Activated CD4-positive, alpha-beta T cell treated with anti-CD3 and anti-CD28 coated beads, Interleukin-2, amount 50 U/mL, for 48 hours (primary cell): ENCODE measurements at places on chromosomes 12 and 14.

- peak; percentile 20 for DNase-seq
Observed at GRCh38 chr12:120677765-120678473, 9.0 kb upstream of the MLEC start.

DNA sequence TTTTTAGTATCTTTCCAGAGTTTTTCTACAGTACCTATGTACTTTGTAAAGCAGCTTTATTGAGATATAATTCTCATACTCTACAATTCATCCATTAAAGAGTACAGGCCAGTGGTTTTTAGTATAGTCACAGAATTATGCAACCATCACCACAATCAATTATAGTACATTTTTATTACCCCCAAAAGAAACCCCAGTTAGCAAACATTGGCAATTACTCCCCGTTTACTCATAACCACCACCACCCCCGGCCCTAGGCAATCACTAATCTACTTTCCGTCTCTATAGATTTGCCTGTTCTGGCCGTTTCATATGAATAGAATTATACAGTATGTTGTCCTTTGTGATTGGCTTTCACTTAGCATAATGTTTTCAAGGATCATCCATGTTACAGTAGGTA is 119.8 kb downstream of the KICS2 start:
- no peak for DNase-seq

DNA sequence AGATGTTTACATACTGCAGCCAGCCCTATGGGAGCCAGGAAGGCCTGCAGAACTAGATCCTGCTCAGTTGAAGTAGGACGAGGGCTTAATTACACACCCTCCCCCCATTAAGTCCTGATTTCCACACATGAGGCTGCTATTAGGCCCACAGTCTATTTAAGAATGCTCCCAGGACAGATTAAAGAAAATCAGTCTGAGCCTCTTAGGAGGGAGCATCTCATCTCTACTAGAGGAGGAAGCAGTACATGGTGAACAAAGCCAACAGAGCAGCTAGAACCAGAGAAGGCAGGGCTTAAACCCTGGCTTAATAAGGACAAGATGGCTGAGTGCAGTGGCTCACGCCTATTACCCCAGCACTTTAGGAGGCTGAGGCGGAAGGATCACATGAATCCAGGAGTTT is 55.8 kb upstream of the ARHGAP5 start:
- DNase-seq, result no peak

GRCh38 chr14:105249182-105250007 is 1.1 kb downstream of the BTBD6 start:
- DNase-seq, result no peak

GRCh38 chr14:88668448-88669116 is 105.7 kb downstream of the ZC3H14 start:
- DNase-seq, result no peak

DNA sequence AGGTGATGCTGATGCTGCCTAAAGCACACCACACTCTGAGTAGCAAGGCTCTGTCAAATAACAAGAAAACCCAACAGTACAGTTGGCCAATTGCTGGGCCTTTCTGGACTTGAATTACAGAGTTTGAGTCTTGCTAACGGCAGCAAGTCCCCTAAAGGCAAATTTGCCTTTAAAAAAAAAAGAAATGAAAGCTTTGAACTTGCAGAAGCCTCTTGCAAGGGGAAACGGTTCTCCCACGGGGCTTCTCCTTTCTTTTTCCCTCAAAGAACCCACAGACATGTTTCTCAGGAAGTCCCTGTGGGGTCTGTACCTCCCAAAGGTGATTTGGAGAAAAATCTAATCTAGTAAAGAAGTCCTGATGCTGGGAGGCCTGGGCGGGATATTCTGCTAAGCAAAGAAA is 191.3 kb upstream of the MYL2 start:
- no peak for DNase-seq

DNA sequence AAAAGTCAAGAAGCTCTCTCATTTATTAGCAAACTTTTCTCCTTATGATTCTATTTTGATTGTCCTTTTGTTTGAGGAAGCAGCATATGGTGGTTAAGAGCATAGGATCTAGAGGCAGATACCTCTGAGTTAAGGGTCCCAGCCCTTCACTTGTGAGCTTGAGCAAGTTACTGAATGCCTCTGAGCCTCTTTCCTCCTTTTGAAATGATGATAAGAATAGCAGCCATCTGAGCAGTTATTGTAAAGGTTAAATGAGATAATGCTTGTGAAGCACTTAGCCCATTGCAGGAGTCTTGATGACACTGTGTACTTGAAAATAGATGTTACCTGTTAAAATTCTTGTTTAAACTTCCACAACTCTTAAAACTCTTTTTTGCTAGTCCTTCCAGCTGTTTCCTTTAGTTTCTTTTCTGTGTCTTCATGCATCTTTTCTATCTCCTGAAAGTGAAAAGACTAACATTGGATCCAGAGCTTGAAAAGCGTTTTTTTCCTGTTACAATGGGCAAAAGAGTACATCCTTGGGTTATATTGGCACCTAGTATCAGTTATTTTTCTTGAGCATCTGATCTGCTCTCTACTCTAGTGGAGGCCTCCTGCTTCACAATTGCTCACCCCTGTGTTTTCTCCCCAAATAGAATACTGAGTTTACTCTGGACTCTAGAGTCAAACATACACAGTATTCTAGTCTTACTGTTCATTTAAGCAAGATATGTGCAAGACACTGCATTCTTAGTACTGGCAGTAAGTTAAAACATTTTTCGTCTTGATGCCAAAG is 3.1 kb downstream of the HIF1A start:
- no peak for DNase-seq

DNA sequence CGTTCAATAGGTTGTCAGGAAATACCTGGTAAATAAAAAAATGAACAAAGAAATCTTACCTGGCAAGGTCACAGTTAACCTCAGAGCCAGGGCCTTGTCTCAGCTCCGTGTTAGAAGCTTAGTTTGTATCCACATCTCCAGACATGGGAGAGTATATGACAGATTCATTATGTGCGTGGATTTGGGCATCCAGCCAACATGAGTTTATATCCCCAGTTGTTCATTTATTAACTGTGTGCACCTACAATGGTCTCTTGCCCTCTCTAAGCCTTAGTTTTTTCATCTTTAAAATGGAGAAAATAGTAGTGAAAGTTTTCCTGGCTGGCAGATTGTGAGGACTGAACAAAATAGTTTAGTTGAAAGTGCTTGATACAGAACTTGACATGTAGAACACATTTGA is 437.8 kb downstream of the NPAS3 start:
- DNase-seq, result no peak

- no peak for DNase-seq
Observed at GRCh38 chr12:78293059-78293686, 462.5 kb downstream of the NAV3 start.

DNA sequence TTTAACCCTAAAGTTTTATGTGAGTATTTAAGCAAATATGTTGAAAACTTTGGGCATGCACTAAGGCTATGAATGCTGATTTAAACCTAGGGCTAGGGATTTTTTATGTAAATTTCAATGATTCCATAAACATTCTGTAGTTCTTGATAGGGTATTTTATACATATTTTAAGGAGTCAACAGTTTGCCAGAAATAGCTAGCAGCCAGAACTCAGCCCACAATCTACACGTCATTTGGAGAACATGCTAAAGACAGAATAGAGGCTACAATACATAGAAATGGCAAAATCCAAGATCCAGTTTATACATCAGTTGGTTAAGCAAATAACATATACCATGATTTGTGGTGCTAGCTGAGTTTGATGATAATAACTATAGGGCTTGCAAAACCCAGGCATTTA is 184.7 kb downstream of the TMEM117 start:
- no peak for DNase-seq

- DNase-seq, result no peak
Observed at GRCh38 chr14:49988080-49988990, 95.5 kb downstream of the ARF6 start.

- no peak for DNase-seq
Observed at GRCh38 chr12:34257093-34257492, 234.8 kb downstream of the ALG10 start.

DNA sequence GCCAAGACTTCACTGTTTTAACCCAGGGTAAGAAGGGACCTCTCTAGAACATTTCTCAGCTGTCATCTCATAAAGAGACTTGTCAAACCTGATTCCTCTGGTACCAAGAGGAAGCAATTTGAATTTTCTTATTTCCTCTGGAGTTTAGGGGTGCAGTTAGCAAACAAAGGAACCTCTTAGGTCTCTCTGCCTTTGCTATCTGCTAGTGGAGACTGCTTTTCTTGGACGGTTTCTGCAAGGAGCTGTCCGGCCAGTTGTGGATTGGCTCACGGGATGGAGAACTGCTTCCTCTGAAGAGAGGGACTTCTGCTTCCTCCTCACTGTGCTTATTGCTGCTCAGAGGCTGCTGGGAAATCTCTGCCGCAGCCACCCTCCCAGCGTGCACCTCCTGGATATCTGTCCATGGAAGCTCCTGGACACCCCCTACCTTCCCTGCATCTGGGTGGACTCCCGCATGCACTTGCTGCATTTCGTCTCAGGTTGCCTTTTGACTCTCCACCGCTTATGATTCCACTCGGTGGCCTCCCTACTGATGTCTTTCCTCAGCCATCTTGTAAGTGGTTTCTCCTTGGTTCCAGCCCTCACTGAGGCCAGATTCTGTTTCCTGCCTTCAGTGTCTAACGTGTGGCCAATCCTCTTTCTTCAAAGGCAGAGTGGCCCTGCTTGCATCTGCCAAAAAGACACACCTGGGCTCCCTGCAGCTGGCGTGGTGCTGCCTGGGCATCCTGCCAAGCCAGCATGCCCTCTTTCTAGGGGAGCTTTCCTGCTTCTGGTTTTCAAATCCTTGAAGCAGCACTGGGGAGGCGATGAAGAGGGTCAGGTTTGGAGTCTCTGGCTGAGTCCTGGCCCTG is 187.3 kb downstream of the CHST11 start:
- no peak for DNase-seq

GRCh38 chr12:47184813-47185212 is 105.1 kb upstream of the AMIGO2 start:
- DNase-seq, result no peak

DNA sequence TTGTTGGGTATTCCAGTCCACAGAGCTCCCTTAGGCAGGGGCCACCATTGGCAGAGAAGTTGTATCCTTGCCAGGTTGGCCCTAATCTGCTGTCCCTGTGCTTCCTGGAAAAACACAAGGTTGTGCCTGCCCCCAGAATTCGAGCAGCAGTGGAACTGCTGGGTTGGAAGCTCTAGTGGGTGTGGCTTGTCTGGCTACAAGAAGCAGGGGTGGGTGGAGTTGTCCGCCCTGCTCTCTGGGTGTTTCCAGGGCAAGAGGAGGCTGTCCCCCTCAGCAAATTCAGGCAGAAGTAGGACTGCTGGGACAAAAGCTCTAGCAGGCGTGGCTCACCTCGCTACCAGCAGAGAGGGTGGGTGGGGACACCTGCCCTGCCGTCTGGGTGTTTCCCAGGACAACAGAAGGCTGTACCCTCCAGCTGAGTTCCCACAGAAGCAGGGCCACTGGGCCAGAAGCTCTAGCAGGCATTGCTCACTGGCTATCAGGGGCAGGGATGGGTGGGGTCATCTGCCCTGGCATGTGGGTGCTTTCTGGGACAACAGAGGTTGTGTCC is 72.8 kb upstream of the NPAS3 start:
- DNase-seq, result no peak

DNA sequence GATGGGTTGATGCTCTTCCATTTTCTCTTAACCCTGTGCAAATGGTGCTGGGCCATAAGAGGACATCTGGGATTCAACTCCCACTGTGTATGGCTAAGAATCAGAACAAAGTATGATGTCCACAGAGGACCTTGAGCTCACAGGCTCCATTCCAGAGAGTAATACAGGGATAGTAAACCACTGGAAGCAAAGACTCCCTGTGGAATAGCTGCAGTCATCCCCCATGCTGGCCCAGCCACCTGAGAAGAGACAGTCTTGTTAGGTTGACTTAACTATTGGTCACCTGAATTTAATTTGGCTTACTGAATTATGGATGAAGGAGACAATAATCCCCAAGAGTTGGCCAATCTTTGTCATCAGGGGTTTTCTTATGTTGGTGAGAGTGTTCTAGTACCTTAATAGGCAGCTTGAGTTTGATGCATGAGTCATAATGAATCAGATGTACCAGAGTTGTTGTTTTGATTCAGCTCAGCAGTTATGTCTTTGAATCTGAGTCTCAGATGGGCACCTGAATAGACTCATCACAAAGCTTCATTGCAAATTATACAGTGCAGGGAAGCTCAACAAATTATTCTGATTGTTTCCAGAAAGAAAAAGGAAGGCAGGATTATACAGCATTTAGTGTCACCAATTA is 122.7 kb downstream of the SSPN start:
- DNase-seq, result no peak

GRCh38 chr14:91318911-91319310 is 74.4 kb upstream of the GPR68 start:
- no peak for DNase-seq

DNA sequence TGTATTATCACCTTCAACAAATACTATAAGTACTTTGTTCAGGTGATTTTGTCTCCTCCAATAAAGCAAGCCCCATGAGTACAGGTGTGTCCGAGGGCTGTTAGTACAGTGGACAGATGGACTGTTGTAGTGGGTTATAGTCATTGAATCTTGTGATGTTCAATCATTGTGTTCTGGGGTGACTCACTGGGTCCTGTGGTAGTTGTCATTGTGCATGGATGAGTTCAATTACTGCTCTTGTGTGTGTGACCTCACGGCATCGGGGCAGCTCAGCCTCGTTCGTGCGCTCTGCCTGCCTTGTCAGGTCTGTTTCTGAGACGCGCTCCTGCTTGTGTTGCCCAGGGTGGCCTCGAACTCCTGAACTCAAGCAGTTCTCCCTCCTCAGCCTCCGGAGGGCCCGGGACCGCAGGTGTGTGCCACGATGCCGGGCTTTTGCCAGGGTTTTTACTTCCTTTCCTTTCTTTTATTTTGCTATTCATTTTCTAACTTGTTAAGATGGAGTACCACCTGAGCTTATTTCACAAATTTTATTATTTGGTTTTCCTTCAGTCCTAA is 72.2 kb downstream of the DDX51 start:
- no peak for DNase-seq
